ENCODE measurements at places on chromosomes 5 and 9.

GRCh38 chr5:177367323-177367848 is 9.7 kb downstream of the RGS14 start:
- H3K36me3 ChIP-seq = peaks cover 48% of the 10 kb centered on the region
- no peaks in the 10 kb centered on the region for H3K27me3 ChIP-seq
- no peak overlapping the region for H3K27ac ChIP-seq
- H3K4me3 ChIP-seq = no peak overlapping the region

GRCh38 chr9:110537841-110538646 is 41.5 kb downstream of the SVEP1 start:
- no peak for ATAC-seq
- H3K27me3 ChIP-seq = no peaks in the 10 kb centered on the region
- no peaks in the 10 kb centered on the region for H3K4me1 ChIP-seq
- H3K36me3 ChIP-seq = no peaks in the 10 kb centered on the region
- H3K4me3 ChIP-seq = no peak overlapping the region

GRCh38 chr5:17187011-17187785 is 30.2 kb upstream of the BASP1 start:
- H3K27me3 ChIP-seq = no peaks in the 10 kb centered on the region
- H3K4me3 ChIP-seq = no peak overlapping the region
- ATAC-seq = no peak
- no peaks in the 10 kb centered on the region for H3K36me3 ChIP-seq

DNA sequence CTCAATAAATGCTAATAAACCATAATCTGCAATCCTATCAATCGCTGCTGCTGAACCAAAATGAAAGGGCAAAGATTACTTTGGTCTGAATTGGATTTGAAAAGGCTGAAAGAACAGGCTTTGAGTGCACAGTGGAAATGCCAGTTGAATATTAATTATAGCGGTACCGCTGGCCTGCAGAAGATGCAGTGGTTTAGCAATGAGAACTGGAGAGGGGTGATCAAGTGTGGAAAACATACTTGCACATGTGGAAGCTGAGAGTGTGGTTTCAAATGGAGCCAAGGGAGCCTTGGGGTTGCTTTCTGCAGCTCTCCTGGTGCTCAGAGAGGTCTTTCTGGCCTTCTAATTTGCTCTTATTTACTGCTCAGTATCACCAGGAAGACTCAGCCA is 133.9 kb downstream of the PTTG1 start:
- no peak for ATAC-seq
- H3K27me3 ChIP-seq = no peaks in the 10 kb centered on the region
- no peaks in the 10 kb centered on the region for H3K4me1 ChIP-seq
- H3K27ac ChIP-seq = no peak overlapping the region
- H3K36me3 ChIP-seq = no peaks in the 10 kb centered on the region

- H3K4me1 ChIP-seq = no peaks in the 10 kb centered on the region
- H3K4me3 ChIP-seq = no peak overlapping the region
- H3K36me3 ChIP-seq = no peaks in the 10 kb centered on the region
- no peak overlapping the region for H3K27ac ChIP-seq
These were observed 132.5 kb downstream of the CDH18 start for GRCh38 chr5:19855453-19855852.

DNA sequence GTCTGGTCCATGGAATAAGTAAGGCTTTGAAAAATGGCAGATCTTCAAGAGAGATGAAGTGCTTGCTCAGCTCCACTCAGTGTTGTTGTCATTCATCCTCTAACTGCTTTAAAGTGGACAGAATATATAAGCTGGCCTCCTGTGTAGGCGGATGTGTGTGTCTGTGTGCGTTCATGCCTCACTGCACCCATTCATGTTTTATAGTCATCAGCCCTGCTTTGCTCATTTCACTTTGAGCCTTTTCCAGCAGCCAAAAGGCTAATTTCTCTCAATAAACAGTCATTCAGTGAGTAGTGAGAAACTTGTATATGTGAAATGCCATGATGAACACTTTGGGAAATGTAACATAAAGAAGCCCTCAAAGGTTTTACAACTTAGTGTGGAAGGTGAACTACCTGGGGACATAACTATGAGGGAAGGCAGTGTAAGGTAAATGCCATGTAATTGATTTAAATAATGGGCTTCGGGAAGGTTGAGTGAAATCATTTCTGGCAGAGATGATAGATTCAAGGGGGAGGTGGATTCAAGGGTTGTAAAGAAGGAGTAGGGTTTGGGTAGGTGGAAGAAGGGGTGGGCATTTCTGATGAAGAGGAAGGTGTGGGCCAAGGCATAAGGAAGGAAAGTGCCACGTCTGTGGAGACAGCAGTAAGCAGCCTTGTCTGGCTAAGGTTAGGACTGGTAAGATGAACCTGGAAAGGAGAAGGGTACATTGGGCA is 15.7 kb downstream of the TTC23L start:
- no peaks in the 10 kb centered on the region for H3K27me3 ChIP-seq
- no peaks in the 10 kb centered on the region for H3K36me3 ChIP-seq
- peak overlapping the region; percentile 11 for H3K27ac ChIP-seq
- H3K4me3 ChIP-seq = no peak overlapping the region

GRCh38 chr5:163659568-163659902 is 154.1 kb downstream of the MAT2B start:
- H3K27ac ChIP-seq = no peak overlapping the region
- no peaks in the 10 kb centered on the region for H3K4me1 ChIP-seq
- peaks cover 30% of the 10 kb centered on the region for H3K27me3 ChIP-seq
- no peak overlapping the region for H3K4me3 ChIP-seq
- no peak for ATAC-seq

DNA sequence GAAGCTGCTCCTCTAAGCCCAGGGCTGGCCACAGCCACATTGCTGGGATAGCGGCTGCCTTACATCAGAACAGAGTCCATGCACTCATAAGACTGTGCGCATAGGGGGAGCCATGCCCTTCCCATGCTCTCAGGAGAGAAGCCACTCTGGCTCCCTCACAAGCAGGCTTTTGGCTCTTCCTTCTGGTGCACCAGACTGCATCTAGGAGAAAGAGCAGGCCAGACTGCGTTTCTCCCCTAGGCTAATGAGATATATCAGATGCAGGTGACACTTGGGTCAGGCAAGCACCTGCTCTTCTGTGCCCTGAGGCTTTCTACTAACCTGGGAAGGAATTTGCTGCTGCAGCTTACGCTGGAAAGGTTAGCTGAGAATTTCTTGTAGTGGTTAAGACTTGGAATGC is 43.2 kb upstream of the BRINP1 start:
- H3K27ac ChIP-seq = no peak overlapping the region
- H3K4me3 ChIP-seq = no peak overlapping the region
- H3K36me3 ChIP-seq = no peaks in the 10 kb centered on the region

DNA sequence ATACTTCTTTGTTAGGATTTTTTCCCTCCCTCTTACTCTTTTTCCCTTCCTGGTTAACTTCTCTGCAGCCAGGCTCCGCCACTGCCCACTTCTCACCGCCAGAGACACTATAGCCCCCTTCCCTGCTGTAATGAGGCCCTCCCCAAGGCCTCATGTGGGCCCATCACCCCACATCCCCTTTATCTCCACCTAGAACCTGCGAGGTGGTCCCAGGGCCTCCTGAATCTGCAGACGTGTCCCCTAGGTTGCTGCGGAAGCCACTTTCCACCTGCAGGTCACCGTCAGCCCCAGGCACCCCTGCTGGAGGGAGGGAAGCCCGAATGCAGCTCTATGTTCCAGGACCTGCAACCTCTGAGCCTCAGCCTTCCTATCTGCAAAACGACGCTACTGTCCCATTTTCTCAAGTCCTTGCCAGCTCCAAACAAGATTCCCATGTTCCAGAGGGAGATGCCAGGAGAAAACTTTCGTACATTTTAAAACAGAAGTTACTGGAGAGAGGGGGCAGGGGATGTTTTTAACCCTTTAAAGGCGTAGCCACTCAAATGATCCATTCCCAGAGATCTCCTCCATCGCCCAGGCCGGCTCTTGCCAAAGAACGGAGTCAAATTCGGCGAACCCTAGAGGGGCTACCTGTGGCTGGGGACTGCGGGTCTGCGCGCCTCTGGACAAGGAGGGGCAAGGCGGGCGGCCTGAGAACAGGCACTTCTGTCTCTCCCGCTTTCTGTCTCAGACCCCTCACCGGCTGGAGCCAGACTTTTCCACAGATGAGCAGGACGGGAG is 929 bp downstream of the SH3PXD2B start:
- H3K4me1 ChIP-seq = peaks cover 18% of the 10 kb centered on the region
- no peaks in the 10 kb centered on the region for H3K36me3 ChIP-seq
- no peak for ATAC-seq
- peak overlapping the region; percentile 79 for H3K4me3 ChIP-seq
- H3K27me3 ChIP-seq = peaks cover 89% of the 10 kb centered on the region

- peak overlapping the region; percentile 28 for H3K27ac ChIP-seq
- H3K4me1 ChIP-seq = peaks cover 49% of the 10 kb centered on the region
- H3K36me3 ChIP-seq = no peaks in the 10 kb centered on the region
- no peak overlapping the region for H3K4me3 ChIP-seq
These were observed 62.5 kb downstream of the HSPA4 start for GRCh38 chr5:133114166-133114932.

GRCh38 chr9:78468231-78468630 is 171.3 kb downstream of the PSAT1 start:
- H3K36me3 ChIP-seq = no peaks in the 10 kb centered on the region
- H3K4me1 ChIP-seq = no peaks in the 10 kb centered on the region
- no peak overlapping the region for H3K27ac ChIP-seq
- H3K4me3 ChIP-seq = no peak overlapping the region
- H3K27me3 ChIP-seq = no peaks in the 10 kb centered on the region
- no peak for ATAC-seq

DNA sequence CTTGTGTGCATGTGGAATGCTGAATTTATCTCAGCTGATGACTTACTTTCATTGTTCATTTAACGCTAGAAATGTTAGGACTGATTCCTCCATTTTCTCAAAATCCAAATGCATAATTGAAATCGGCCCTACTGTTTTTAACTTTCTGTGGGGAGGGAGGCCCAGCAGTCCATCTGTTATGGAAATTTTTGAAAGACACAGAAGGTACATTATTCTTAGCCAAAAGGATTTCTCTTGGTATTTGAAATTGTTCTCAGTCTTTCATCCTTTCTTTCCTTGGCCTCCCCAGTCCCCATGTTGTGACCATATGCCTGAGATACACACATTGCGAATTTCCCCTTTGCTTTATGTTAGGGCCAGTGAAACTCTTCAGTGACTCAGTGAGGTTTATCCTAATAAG is 549.9 kb downstream of the IRX1 start:
- no peaks in the 10 kb centered on the region for H3K4me1 ChIP-seq
- no peaks in the 10 kb centered on the region for H3K36me3 ChIP-seq
- no peak for ATAC-seq
- no peak overlapping the region for H3K27ac ChIP-seq
- no peaks in the 10 kb centered on the region for H3K27me3 ChIP-seq
- no peak overlapping the region for H3K4me3 ChIP-seq

- H3K4me3 ChIP-seq = no peak overlapping the region
- no peaks in the 10 kb centered on the region for H3K36me3 ChIP-seq
- H3K27ac ChIP-seq = no peak overlapping the region
- no peaks in the 10 kb centered on the region for H3K27me3 ChIP-seq
- H3K4me1 ChIP-seq = no peaks in the 10 kb centered on the region
- no peak for ATAC-seq
These were observed 176.2 kb downstream of the ICE1 start for GRCh38 chr5:5598547-5599113.

DNA sequence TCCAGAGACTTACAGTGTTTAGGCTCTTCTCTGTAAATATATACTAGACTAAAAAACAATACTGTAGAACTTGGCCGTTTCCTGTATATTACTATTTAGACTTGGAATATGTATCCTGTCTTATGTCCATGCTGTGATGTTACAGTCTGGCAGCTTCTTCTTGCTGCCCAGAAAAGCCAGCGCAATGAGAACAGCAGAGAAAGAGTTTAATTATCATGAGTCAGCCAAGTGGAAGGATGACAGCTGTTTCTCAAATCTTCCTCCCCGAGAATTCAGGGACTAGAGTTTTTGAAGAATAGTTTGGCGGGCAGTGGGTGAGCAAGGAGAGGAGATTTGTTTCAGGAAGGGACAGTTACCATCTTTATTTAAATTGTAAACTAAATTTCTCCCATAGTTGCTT is 37.5 kb downstream of the NAA35 start:
- peaks cover 67% of the 10 kb centered on the region for H3K36me3 ChIP-seq
- H3K4me1 ChIP-seq = no peaks in the 10 kb centered on the region
- H3K27ac ChIP-seq = no peak overlapping the region
- no peaks in the 10 kb centered on the region for H3K27me3 ChIP-seq
- no peak overlapping the region for H3K4me3 ChIP-seq

DNA sequence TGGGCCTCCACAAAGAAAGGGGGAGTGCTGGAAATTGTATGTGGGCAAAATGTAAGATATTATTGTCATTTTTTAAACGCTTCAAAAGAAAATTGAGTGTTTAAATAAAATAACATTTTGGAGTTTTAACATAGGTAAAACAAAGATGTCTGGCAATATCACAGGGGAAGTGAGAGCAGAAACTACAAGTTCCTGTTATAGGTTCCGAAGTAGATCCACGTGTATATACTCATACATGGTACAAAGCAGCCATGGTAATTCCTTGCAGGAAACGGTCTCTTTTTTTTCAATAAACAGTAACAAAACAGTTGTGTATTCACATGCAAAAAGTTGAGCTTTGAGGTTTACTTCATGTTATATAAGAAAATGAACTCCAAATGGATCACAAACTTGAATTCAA is 78.4 kb downstream of the MTRR start:
- H3K4me3 ChIP-seq = no peak overlapping the region
- H3K4me1 ChIP-seq = no peaks in the 10 kb centered on the region
- no peak overlapping the region for H3K27ac ChIP-seq
- H3K36me3 ChIP-seq = no peaks in the 10 kb centered on the region
- H3K27me3 ChIP-seq = no peaks in the 10 kb centered on the region

- H3K4me1 ChIP-seq = no peaks in the 10 kb centered on the region
- H3K4me3 ChIP-seq = no peak overlapping the region
- no peak for ATAC-seq
- no peaks in the 10 kb centered on the region for H3K36me3 ChIP-seq
These were observed 62.7 kb downstream of the SLC1A3 start for GRCh38 chr5:36669015-36669651.

GRCh38 chr5:153373130-153373498 is 117.4 kb upstream of the GRIA1 start:
- no peak for ATAC-seq
- no peaks in the 10 kb centered on the region for H3K36me3 ChIP-seq
- no peak overlapping the region for H3K27ac ChIP-seq

DNA sequence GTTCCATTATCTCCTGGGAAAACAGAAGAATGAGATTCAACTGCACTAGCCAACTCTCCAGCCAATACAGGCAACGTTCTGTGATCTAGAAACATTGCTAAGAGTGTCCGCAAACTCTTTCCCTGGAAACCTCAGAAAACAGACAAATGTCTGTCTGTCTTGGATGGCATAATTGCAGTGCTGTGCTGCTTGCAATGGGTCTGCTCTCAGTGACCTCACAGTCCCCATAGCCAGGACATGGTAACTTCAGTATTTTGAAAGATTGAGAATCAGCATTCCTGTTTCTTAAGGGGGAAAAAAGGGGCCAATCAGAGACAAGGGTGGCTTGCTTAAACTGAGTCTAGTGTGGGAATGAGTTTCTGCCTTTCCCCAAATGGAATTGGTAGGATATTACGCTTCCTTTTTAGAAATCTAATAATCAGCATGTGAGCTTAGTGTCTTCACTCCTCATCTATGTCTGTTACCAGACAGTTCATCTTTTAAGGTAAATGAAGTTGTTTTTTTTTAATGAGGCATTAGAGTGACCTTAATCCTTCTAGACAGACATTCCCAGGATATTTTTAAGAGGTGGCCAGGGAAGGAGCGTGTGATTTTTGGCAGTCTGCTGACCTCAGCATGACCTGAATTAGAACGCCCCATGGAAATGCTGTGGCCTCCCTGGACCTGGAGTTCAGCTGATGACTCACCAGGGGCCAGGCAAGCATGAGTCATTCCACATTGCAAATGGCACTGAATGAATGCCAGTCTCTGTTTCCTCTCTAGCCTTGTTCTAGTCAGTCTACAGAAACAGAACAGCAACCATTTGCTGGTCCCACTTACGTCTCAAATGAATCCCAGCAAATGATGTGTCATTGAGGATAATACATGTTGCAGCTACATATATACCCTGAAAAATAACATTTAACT is 210.2 kb upstream of the ACTBL2 start:
- H3K36me3 ChIP-seq = no peaks in the 10 kb centered on the region
- ATAC-seq = no peak
- H3K27ac ChIP-seq = no peak overlapping the region
- no peaks in the 10 kb centered on the region for H3K27me3 ChIP-seq
- H3K4me3 ChIP-seq = no peak overlapping the region
